Progenitor cell of endocrine pancreas (in vitro differentiated cells): ENCODE measurements at places on chromosomes 16 and 17.

- DNase-seq: no peak
These were observed 45.4 kb downstream of the STH start for GRCh38 chr17:46044286-46044928.

DNA sequence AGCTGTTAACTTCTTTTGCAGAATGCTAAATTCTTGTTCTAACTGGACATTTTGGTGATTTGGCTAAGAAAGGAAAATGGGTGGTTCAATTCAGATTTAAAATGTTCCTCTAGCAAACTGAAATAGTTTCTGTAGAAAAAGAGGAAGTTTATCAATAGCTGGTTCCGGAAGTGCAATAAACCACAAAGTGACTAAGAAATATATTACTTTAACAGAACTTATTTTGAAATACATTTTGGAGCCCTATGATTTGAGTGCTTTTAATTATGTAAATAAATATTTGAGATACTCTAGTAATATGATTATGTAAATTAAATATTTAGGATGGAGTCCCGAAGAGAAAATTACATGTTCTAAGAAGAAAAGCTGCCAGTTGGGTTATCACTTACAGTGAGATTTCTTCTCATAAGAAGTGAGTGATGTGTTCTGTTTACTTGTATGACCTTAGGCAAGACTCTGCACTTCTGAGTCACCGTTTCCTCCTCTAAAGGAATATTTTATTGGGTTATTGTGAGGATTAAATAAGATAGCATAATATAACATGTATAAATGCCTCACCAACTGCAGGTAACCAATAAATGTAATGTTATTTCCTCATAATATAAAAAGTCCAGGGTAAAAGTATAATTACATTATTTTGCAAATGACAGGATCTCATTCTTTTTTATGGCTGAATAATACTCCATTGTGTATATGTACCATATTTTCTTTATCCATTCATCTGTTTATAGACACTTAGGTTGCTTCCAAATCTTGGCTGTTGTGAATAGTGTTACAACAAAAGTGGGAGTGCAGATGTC is at the start of gene EVI2B:
TSS of gene EVI2B (minus strand) at position 73 of the 800 bp plus-strand sequence. CDS start 8,445 bp downstream, outside the sequence.
- DNase-seq: no peak

DNA sequence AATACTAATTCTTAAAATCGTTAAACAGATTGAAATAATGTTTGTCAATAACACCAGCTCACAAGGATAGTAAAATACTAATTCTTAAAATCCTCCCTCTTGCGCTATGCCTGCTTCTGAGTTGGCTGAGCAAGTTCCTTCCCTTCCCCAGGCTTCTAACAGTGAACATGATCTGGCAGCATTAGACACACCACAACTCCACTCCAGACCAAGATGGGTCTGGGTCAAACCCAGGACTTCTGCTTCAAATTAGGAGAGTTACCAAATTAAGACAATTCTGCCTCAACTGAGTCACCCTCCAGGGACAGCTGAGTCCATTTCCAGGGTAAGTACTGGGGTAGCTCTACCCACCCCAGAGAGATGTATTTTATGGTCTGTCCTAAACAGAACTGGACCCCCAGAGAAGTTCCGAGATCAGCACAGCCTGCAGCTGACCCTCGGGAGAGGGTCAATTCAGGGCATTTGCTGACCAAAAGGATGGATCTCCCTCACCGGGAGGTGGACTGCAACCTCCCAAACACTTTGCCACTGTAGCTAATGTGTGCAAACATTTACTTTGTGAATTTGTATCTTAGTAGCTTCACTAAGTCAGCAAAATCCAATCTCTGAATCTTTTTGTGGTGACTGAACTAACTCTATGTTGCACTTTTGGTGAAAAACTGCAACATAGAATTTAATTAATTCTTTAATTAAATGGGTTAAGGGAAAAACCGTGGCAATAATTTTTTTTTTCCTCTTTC is 48.8 kb downstream of the ADCY9 start:
- no peak for DNase-seq

- DNase-seq: no peak
These were observed 4.0 kb upstream of the TIMM22 start for GRCh38 chr17:992933-993332.

- no peak for DNase-seq
These were observed 43.9 kb upstream of the ZC3H18 start for GRCh38 chr16:88526008-88526905.

DNA sequence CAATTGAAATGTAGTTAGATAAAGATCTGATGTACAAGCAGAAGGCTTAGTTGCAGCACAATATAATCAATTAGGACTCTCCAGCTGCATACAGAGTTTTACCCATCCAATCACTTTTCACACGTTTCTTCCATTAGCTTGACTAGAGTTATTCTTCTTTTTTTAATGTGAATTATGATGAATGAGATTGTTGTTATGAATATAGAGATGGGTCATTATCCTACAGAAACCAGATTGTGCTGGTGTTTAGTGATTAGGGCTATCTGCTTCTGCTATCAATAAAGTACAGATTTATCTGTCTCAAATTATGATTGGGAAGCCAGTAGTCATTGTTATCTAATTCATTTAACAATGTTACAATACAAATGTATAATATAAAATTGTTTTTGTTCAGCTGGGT is 221.4 kb upstream of the TBX2 start:
- no peak for DNase-seq

GRCh38 chr17:67245073-67245693 is at the start of gene HELZ:
Gene HELZ, minus strand, starts transcription at chr17:67245196. Its CDS starts 26,392 bp downstream, at chr17:67218804.
- DNase-seq: peak; percentile 61

GRCh38 chr17:45282683-45283644 is 21.1 kb upstream of the SPATA32 start:
- no peak for DNase-seq

DNA sequence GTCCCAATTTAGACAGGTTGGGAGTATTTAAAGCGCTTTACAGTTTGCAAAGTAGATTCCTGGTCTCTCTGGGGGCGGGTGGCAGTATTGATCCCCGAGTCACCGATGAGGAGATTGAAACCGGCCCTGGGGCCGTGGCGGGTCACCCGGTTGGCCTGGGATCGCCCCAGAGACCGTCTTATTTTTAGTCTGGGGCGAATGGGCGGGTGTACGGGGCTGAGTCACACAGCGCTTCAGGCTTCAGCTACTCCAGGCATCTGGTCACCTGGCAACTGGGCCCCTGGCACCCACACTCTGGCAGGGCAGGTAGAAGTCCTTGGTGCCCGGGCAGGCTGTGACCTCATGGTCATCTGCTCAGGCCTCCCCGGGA is 669 bp downstream of the MIEF2 start:
- DNase-seq: no peak

- no peak for DNase-seq
These were observed 14.2 kb downstream of the LGALS3BP start for GRCh38 chr17:78965491-78965924.

GRCh38 chr16:85395913-85396878 is 216.9 kb upstream of the GSE1 start:
- no peak for DNase-seq
